Motor neuron (in vitro differentiated cells): ENCODE measurements at places on chromosomes 6 and 20. TPM values are rescaled to one million over a fixed set of nuclear protein-coding genes. Genes with fewer than 3 reads are reported as not detected.

DNA sequence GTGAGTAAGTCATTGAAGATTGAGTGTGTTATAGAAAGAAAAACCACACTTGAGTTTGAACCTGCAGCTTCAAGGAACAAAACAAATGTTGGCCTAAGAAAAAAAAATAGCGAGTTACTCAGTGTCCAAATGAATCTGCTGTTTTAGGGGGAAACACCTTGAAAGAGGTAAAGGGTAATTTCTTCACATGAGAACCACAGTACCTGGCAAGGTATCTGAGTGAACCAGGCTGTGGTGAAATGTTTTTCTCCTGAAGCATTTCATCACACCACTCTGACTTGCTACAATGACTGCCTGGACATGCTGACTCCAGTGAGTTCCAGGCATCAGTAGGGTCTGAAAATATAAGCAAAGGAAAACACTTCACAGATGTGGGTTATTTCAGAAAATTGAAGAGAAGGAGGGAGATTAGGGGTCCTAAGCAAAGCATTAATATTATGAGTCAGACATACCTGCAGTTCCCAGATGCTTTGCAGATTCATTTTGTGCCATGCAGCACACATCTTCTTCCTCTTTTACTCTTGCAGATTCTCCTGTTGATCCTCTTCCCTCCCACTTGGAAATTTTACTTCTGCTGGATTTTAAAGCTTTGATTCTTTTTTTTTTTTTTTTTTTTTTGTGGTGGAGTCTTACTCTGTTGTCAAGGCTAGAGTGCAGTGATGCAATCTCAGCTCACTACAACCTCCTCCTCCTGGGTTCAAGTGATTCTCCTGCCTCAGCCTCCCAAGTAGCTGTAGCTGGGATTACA is 206.2 kb upstream of the SGK1 start:
- no peak for ATAC-seq

DNA sequence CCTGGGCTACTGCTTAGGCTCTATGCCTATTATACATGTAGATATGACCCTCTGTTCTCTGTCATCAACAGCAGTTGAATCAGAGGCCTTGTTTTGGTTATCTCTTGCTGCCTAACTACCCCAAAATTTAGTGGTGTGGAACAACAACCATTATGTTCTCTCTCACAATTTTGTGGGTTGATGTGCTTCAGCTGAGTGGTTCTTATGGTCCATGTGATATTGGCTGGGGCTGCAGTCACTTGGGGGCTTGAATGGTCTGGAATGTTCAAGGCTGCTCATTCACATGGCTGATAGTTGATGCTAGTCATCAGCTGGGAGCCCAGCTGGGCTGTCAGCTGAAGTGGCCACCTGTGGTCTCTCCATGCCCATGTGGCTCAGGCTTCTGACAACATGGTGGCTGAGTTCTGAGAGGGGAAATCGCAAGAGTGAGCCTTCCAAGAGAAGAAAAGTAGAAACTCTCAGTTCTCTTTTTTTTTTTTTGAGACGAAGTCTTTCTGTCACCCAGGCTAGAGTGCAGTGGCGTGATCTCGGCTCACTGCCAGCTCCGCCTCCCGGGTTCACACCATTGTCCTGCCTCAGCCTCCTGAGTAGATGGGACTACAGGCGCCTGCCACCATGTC is 47.8 kb downstream of the SHLD1 start:
- no peak for ATAC-seq

The TFAP2A gene
- total RNA-seq, result 0.18 and 0.36 TPM in 2 replicates

- ATAC-seq, result no peak
Measured at GRCh38 chr20:32647606-32648005, 26.1 kb downstream of the C20orf203 start.

DNA sequence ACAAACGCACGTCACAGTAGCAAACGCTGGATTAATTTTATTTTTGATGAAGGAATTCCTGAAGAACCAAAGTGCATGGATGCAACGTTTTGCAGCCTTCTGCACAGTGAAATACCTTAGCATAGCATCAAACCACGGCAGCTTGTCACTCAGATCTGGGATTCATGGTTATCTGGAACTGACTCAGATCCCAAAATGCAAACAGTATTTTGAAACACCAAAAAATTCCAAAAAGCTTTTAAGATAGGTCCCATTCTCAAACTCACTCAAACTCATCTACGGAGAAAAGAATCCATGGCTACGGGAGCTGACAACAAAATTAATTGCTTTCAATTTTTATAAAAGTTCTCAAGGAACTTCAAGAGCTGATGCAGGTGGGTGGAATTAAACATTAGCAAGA is 116.2 kb upstream of the SALL4 start:
- no peak for ATAC-seq

- ATAC-seq, result no peak
Measured at GRCh38 chr20:23265226-23265625, 85.4 kb upstream of the NXT1 start.

The TSBP1 gene
- total RNA-seq, result 0.32 and 0.41 TPM in 2 replicates

The ECT2L gene
- 0.32 and 0.38 TPM in 2 replicates for total RNA-seq

GRCh38 chr6:146903451-146903850 is 300.8 kb upstream of the STXBP5 start:
- no peak for ATAC-seq

DNA sequence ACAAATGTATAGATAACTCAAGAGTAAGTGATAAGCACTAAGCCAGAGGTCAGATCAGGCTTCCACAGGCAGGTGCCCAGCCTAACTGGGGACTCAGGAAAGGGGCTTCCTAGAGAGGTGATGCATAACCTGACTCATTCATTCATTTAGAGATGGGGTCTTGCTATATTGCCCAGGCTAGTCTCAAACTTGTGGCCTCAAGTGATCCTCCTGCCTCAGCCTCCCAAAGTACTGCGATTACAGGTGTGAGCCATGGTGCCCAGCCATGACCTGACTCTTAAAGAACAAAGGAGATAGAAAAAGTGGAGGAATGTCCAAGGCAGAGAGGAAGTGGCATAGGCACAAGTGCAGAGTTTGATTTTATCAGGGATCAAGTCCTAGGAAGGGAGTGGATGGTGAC is 41.9 kb downstream of the GJA10 start:
- no peak for ATAC-seq

The TP53TG5 gene
- 0.86 and 0.87 TPM in 2 replicates for total RNA-seq

The LBP gene
- not detected in 2 replicates for total RNA-seq

The FAM209B gene
- not detected in 2 replicates for total RNA-seq

The STMND1 gene
- total RNA-seq, result 0.05 and 0.31 TPM in 2 replicates

GRCh38 chr20:47785311-47785853 is at the start of gene SULF2:
Gene SULF2, minus strand, starts transcription at chr20:47785481. Its CDS starts 28,118 bp downstream, at chr20:47757363.
- ATAC-seq, result peak; percentile 14

GRCh38 chr20:16069389-16070010 is 503.7 kb downstream of the KIF16B start:
- no peak for ATAC-seq

- no peak for ATAC-seq
Measured at GRCh38 chr20:53019464-53019863, 47.3 kb downstream of the TSHZ2 start.

GRCh38 chr6:119172824-119173223 is 94.4 kb upstream of the FAM184A start:
- no peak for ATAC-seq
